ENCODE measurements at places on chromosomes 16 and 17.

GRCh38 chr17:5837055-5837491 is 233.1 kb upstream of the WSCD1 start:
- no peak for DNase-seq

- DNase-seq, result no peak
Observed at GRCh38 chr16:76210157-76210556, 67.0 kb upstream of the CNTNAP4 start.

GRCh38 chr17:9809409-9809808 is 12.5 kb downstream of the GSG1L2 start:
- DNase-seq, result no peak

GRCh38 chr17:10837921-10838320 is at the start of gene PIRT:
Gene PIRT, minus strand, starts transcription at chr17:10838087. Its CDS starts 12,442 bp downstream, at chr17:10825645.
- no peak for DNase-seq

GRCh38 chr17:72244956-72245355 is 124.1 kb downstream of the SOX9 start:
- no peak for DNase-seq

GRCh38 chr16:19167710-19168370 is at the start of gene SYT17:
Gene SYT17, plus strand, starts transcription at chr16:19168240. Its CDS starts 407 bp downstream, at chr16:19168647.
- peak; percentile 76 for DNase-seq

DNA sequence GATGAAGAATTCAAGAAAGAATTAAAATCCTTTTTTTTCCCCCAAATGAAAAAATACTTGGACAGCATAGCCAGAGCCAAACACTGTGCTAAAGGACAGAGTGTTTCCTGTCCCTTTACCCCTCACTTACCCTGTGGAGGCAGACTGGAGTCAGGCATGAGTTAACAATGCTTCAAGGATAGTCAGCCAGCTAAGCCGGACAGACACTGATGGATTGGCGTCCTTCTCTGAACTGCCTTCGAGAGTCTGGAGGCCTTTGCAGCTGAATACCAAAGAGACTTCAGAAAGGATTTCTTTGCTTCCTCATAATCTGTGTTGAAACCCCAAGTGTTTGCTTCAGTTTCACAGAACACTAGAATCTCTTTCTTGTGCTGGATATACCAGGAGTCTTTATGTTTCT is 4.6 kb downstream of the METTL9 start:
- DNase-seq, result no peak

- DNase-seq, result no peak
Observed at GRCh38 chr17:10976401-10976800, 138.5 kb upstream of the PIRT start.
